ENCODE measurements at places on chromosomes 2 and 18. TPM values are rescaled to one million over a fixed set of nuclear protein-coding genes. Genes with fewer than 3 reads are reported as not detected.

GRCh38 chr2:130368786-130369185 is 12.9 kb downstream of the PTPN18 start:
- no peak for DNase-seq
- no peak overlapping the region for H3K4me3 ChIP-seq
- no peaks in the 10 kb centered on the region for H3K27me3 ChIP-seq

GRCh38 chr2:200408428-200409316 is 101.2 kb downstream of the KCTD18 start:
- no peaks in the 10 kb centered on the region for H3K27me3 ChIP-seq
- peak overlapping the region; percentile 78 for H3K27ac ChIP-seq
- H3K4me1 ChIP-seq: peaks cover 48% of the 10 kb centered on the region

- H3K36me3 ChIP-seq: no peaks in the 10 kb centered on the region
- DNase-seq: no peak
- no peak overlapping the region for H3K27ac ChIP-seq
- H3K4me1 ChIP-seq: no peaks in the 10 kb centered on the region
Measured at GRCh38 chr2:175948191-175948590, 53.9 kb downstream of the LNPK start.

DNA sequence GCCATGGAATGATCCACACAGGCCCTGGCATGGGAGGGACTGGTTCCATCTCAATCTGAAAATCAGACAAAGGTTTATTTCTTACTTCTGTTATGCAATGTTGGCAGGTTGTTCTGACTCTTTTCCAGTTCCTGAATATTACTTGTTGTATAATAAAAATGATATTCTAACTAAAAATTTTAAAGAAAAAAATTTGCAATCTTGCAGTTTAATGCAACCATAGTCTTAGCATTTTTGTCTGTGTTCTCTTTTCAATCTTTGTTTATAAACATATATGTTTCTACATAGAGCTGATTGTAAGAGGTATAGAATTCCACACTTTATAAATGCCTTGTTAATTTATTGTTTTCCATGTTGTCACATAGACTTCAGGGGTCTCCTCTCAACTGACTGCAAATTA is 143.4 kb downstream of the RPIA start:
- H3K4me3 ChIP-seq: no peak overlapping the region
- no peak overlapping the region for H3K27ac ChIP-seq
- H3K27me3 ChIP-seq: no peaks in the 10 kb centered on the region

DNA sequence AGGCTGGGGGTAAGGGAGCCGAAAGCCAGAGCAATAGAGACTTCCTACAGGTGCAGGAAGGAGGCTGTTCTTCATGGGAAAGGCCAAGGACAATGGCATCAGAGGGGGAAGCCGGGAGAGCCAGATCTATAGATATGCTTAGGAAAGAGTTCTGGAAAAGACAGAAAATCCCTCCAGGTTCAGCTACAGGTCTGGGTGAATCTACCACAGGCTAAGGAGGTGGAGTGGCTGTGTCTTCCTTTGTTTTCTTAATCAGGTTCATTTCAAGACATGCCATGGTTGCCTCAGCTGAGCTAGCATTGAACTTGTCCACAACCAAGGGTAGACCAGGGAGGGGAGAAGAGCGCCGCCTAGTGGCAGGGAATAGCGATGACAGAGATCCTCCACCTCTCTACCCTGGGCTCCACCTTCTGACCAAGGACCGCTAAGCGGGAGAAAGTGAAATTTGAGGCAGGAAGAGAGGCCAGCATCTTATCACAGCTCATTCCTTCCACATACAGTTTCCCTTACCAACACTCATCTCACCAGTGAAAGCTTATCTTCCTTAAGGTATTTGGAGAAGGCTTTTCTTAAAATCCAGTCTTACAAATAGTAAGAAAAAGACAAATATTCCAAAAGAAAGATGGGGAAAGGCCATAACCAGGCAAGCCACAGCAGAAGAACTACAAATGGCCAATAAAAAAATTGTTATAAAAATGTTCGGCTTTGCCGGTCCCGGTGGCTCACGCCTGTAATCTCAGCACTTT is 74.2 kb downstream of the VIT start:
- peak; percentile 87 for DNase-seq
- H3K4me1 ChIP-seq: no peaks in the 10 kb centered on the region
- H3K27me3 ChIP-seq: no peaks in the 10 kb centered on the region
- no peak overlapping the region for H3K4me3 ChIP-seq
- H3K27ac ChIP-seq: no peak overlapping the region

DNA sequence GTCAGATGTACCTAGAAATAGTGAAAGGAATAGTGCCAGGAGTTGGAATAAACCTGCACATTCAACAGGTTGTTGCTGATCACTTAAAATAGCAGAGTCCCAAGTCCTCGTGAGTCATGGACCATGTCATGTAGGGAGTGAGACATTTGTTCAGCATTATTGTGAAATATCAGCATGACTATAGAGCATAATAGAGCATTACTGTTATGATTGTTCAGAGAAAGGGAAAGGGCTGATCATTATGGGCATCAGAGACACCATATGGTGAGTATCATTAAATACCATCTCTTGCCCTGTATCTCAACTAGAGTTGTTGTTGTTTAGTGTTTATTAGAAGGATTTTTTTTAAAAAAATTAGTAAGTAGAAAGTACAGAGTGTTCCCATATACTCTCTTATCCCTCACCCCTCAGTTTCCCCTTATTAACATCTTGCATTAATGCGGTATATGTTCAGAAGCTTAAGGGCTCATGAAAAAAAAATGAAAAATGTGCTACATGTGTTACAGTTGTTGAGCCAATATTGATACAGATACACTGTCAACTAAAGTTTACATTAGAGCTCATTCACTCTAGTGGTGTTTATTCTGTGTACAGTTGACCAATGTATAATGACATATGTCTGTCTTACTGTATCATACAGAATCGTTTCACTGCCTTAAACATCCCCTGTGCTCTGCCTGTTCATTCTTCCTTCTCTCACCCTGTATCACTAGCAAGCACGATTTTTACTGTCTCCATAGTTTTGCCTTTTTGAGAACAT is 5.7 kb downstream of the ELAC1 start:
- peaks cover 17% of the 10 kb centered on the region for H3K4me1 ChIP-seq
- no peaks in the 10 kb centered on the region for H3K27me3 ChIP-seq
- DNase-seq: peak; percentile 79
- peak overlapping the region; percentile 7 for H3K27ac ChIP-seq
- peaks cover 34% of the 10 kb centered on the region for H3K36me3 ChIP-seq
- no peak overlapping the region for H3K4me3 ChIP-seq

DNA sequence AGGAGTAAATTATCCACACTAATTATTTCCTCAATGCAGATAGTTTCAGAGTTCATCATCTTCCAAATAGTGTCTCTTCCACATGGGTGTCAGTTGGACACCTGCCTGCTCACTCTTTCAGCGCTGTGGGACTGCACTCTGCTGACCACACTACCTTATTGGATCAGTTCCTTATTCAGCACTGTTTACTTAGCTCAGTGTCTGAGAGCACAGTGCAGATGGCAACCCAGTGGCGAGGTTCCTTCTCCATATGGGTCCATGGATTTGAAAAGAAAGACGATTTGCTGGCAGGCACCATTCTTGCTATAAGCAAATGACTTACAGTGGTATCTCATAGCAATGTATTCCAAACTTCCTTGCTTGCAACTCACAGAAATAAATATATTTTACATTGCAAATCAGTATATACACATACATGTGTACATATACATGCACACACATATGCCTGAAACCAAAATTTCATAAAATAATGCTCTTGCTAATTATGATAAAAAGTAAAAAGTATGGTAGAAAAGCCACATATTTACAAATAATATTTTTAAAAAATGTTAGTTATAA is 354.8 kb downstream of the INSIG2 start:
- H3K36me3 ChIP-seq: no peaks in the 10 kb centered on the region
- peaks cover 13% of the 10 kb centered on the region for H3K4me1 ChIP-seq
- no peak for DNase-seq
- no peaks in the 10 kb centered on the region for H3K27me3 ChIP-seq
- no peak overlapping the region for H3K27ac ChIP-seq
- H3K4me3 ChIP-seq: no peak overlapping the region

GRCh38 chr2:46540496-46541331 is 61.3 kb downstream of the TMEM247 start:
- DNase-seq: peak; percentile 65
- H3K4me3 ChIP-seq: peak overlapping the region; percentile 31
- peak overlapping the region; percentile 83 for H3K27ac ChIP-seq
- peaks cover 14% of the 10 kb centered on the region for H3K36me3 ChIP-seq
- H3K27me3 ChIP-seq: no peaks in the 10 kb centered on the region
- H3K4me1 ChIP-seq: peaks cover 37% of the 10 kb centered on the region

- no peaks in the 10 kb centered on the region for H3K27me3 ChIP-seq
- H3K27ac ChIP-seq: no peak overlapping the region
- peak; percentile 78 for DNase-seq
Measured at GRCh38 chr2:85183076-85183475, 49.9 kb downstream of the TCF7L1 start.

GRCh38 chr2:170582313-170582712 is 132.8 kb upstream of the SP5 start:
- H3K27ac ChIP-seq: no peak overlapping the region
- no peak for DNase-seq
- no peaks in the 10 kb centered on the region for H3K36me3 ChIP-seq
- no peaks in the 10 kb centered on the region for H3K4me1 ChIP-seq
- H3K4me3 ChIP-seq: no peak overlapping the region
- H3K27me3 ChIP-seq: no peaks in the 10 kb centered on the region

IL36A gene
- total RNA-seq: not detected

CRACDL gene
- not detected for total RNA-seq

Measured in osteoblast (primary cell).